Activated B cell treated with CpG ODN at 0.5 μM for 24 hours (primary cell): ENCODE measurements at places on chromosomes 13 and 19. TPM values are rescaled to one million over a fixed set of nuclear protein-coding genes. Genes with fewer than 3 reads are reported as not detected.

DNA sequence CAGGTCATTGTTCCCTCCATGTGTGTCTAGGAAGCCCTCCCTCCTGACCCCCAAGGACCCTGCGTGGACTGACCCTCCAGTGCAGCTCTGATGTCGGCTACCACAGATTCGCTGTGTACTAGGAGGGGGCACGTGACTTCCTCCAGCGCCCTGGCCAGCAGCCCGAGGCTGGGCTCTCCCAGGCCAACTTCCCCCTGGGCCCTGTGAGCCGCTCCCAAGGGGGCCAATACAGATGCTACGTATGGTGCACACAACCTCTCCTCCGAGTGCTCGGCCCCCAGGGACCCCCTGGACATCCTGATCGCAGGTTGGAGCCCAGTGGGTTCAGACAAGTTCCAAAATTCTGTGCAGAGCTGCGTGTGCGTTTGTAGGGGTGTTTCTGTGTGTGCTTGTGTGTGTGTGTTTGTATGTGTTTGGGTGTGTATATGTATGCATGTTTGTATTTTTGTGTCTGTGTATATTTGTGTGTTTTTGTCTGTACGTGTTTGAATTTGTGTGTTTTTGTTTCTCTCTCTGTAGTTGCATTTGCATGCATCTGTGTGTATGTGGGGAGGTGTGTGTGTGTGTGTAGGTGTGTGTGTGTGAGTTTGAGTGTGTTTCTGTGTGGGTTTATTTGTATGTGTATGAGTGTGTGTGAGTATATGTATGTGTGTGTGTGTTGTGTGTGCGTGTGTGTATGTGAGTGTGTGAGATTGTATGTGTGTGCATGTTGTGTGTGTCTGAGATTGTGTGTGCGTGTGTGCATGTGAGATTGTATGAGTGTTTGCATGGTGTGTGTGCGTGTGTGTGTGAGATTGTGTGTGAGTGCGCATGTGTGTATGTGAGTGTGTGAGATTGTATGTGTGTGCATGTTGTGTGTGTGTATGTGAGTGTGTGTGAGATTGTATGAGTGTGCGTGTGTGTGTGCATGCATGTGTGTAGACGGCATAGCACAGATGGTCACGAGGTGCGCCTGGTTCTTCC, 21.4 kb upstream of the LILRA2 start:
- no peak for DNase-seq

DNA sequence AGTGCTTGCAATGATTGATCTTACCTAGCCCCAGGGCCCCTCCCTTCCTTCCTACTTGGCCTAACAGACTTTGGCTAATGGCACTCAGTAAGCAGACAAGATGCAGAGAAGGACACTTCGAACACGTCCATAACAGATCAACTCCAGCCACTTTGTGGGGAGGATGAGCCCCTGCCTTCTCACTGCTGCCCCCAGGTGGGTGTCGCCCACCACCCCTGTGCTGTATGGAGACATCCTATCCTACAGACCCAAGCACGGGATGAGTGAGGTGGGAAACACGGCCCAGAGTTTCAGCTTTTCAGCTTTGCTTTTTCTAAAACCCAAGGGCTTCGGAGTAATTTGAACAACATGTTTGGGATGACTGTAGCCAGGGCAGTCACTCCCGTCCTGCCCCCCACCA, 5.5 kb downstream of the SLC7A1 start:
- no peak for DNase-seq

GRCh38 chr13:34765446-34766180, 176.5 kb upstream of the NBEA start:
- DNase-seq = no peak

The ELSPBP1 gene
- total RNA-seq = not detected in 2 replicates

The TPRX1 gene
- total RNA-seq = not detected in 2 replicates

The FXYD1 gene
- 1.1 TPM in 2 replicates for total RNA-seq

The IL12RB1 gene
- total RNA-seq = 19.9 and 20.9 TPM in 2 replicates

The PCDH9 gene
- 5.6 and 6.4 TPM in 2 replicates for total RNA-seq

The LGALS4 gene
- total RNA-seq = 2.7 and 4.5 TPM in 2 replicates

GRCh38 chr13:20363603-20364002, 131.5 kb upstream of the GJB6 start:
- no peak for DNase-seq

DNA sequence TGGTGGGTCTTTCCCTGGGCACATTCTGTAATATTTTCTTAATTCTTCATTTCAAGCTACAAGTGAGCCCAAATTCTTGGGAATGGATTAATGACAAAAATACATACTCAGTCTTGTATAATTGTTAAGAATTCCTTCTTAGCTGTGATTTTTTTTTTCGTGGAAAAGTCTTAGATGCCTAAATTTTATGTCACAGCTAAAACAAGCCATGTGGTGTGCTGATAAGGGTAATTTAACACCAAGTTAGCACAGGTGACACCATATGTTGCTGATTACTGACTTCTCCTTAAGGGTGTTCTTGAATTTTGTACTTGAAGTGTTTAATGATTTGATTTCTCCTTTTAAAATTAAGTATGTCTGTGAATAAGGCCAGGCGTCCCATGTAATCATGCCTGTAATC, 29.3 kb downstream of the WDFY2 start:
- no peak for DNase-seq

GRCh38 chr19:41014643-41015042, 23.6 kb downstream of the CYP2B6 start:
- no peak for DNase-seq

GRCh38 chr19:21098291-21098690, 16.3 kb downstream of the ZNF714 start:
- no peak for DNase-seq

The FUT2 gene
- total RNA-seq = not detected in 2 replicates

- DNase-seq = no peak
These were observed 43.1 kb downstream of the USPL1 start for GRCh38 chr13:30660796-30661195.

DNA sequence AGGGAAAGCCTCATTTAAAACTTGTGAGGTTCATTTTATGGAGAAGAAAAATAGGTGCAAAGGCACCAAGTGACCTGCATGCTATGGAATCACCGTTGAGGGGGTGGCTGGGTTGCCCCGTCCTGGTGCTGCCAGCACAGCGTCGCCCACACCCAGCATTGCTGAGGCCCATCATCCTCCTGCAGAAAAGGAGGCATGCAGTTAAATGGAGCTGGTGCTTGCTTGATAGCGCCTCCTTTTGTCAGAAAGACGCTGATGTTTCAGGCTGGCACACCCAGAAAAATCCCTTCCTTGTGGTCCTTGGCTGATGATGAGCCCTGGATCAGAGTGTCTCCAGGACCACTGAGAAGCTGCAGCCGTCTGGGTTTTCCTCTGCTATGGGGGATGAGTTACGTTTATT, 36.9 kb downstream of the DHRS12 start:
- no peak for DNase-seq

DNA sequence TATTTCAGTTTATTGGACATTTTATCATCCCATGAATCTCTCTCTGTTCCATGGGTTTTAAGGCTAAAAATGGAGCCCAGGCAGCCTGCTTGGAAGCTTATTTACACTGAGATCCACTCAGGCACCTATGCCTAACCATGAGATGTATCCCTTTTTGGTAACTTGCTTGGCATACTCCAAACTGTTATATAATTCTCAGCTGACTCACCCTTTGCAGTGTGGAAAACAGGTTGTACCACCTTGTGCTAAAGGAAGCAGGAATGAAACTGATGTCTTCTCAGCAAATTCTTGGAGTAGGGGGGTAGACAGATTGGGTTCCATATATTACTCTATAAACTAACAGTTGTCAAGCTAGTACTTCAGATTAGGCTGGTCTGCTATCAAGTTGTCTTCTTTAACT, 483.6 kb downstream of the KLF5 start:
- no peak for DNase-seq

GRCh38 chr19:45107621-45108150, 14.7 kb downstream of the PPP1R37 start:
- DNase-seq = no peak

The CNMD gene
- not detected in 2 replicates for total RNA-seq

- DNase-seq = no peak
These were observed 45.6 kb downstream of the TM9SF2 start for GRCh38 chr13:99546878-99547277.

The RNF17 gene
- total RNA-seq = not detected in 2 replicates

DNA sequence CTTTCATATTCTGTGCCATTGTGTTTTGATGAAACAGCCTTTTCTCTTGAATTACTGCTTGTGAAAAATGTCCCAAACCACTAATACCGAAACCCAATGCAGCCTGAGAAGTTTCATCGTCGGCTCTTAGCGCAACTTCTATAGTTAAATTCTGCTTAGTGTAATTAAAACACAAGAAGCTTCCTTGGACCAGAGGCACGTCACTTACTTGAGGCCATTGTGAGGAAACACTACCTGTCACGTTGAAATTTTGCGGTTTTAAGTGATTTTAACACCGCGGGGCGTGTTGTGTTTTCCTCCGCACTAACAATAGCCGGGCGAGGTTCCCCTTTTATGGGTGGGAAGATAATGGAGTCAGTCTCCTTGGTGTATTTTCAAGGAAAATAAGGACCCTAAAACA, 70.9 kb downstream of the GGACT start:
- DNase-seq = no peak

DNA sequence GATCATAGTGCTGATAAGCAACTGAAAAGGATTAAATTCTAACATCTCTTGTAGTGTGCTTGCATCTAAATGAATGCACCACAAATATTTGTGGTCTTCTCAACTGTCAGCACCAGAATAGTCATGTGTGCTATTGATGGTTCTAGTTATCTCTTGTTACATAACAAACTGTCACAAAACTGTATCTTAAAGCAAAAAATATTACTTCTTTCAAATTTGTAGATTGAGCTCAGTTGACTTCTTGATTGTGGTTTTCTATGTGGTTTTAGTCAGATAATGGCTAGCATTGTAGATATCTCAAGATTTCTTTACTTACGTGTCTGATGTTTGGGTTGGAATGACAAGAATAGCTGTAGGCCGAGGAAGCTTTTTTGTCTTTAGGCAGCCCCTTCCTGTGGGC, 431.3 kb downstream of the SLITRK6 start:
- no peak for DNase-seq

DNA sequence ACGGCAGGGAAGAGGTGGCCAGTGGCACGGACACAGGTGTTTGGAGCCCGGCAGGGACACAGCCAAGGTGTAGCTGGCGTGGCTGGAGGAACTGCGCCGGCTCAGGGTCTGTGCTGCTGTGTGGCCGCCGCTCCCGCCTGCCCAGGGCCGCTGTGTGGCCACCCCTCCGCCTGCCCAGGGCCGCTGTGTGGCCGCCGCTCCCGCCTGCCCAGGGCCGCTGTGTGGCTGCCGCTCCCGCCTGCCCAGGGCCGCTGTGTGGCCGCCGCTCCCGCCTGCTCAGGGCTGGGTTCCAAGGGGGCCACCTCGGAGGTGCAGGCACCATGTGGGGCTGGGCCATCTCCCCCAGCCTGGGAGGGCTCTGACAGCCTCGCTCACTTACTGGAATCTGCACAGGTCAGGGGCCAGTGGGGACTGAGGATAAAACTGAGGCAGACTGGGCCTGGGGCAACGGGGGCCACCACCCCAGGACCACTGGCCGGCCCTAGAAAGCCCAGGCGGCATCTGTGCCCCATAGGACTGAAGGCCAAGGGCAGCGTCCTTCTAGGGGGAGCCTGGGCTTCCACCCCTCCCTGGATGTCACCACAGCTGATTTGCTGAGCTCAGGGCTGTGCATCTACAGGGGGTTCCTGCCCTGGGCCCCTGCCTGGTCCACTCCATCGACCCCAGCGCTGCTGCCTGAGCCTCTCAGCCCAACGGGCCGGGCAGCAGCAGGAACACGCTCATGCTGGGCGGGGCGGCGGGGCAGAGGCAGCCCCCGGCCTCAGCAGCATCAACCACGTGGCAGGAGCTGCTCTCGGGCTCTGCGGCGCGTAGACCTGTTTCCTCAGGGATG, 21.5 kb downstream of the C13orf46 start:
- DNase-seq = no peak

GRCh38 chr13:50228527-50228926, 213.3 kb downstream of the KCNRG start:
- no peak for DNase-seq

GRCh38 chr13:39484506-39485313, 118.3 kb downstream of the LHFPL6 start:
- DNase-seq = no peak

The RGCC gene
- total RNA-seq = 2.4 and 2.7 TPM in 2 replicates
